ENCODE measurements at places on chromosomes 4 and X. TPM values are rescaled to one million over a fixed set of nuclear protein-coding genes. Genes with fewer than 3 reads are reported as not detected.

CFP gene
- total RNA-seq, result 0.13 TPM

ENPP6 gene
- under 0.01 TPM for total RNA-seq

CFAP97 gene
- 25.0 TPM for total RNA-seq

BEX1 gene
- not detected for total RNA-seq

CENPE gene
- total RNA-seq, result 7.0 TPM

WFS1 gene
- total RNA-seq, result 23.4 TPM

AFF2 gene
- 0.25 TPM for total RNA-seq

HELQ gene
- 14.7 TPM for total RNA-seq

ZNF674 gene
- 3.1 TPM for total RNA-seq

GPRASP2 gene
- 8.6 TPM for total RNA-seq

PRSS12 gene
- total RNA-seq, result 17.8 TPM

SOWAHB gene
- total RNA-seq, result under 0.01 TPM

WDR1 gene
- 333 TPM for total RNA-seq

OTUD4 gene
- 16.9 TPM for total RNA-seq

S100G gene
- total RNA-seq, result not detected

FHIP1A gene
- total RNA-seq, result 0.76 TPM

POU3F4 gene
- total RNA-seq, result not detected

GAGE1 gene
- total RNA-seq, result not detected

CENPI gene
- total RNA-seq, result 18.0 TPM

ATP1B4 gene
- not detected for total RNA-seq

PNMA3 gene
- total RNA-seq, result 0.13 TPM

CLCN5 gene
- 6.2 TPM for total RNA-seq

RPL39 gene
- total RNA-seq, result 2,198 TPM

FMR1NB gene
- not detected for total RNA-seq

IL3RA gene
- total RNA-seq, result 20.4 TPM

AADAT gene
- 0.51 TPM for total RNA-seq

TRO gene
- total RNA-seq, result 1.2 TPM
